Vagina (tissue), 2 donors: ENCODE measurements at places on chromosomes 4 and X.

DNA sequence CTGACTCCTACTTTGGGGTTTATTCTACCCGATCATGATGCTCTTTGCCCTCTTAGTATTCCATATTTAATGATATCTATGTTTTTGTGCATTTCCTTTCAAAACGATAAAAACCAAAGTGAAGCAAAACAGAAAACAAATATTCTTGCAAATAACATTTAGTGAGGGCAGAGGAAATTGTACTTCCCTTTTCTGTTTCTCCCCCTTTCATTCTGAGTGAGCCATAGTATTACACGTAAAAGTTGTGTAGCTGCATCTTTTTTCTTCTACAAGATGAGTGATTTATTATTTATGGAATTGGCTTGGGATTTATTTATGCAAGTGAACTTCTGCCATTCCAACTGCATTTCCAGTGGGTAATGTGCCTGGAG is 109.9 kb downstream of the AFF2 start:
- DNase-seq = no peak

DNA sequence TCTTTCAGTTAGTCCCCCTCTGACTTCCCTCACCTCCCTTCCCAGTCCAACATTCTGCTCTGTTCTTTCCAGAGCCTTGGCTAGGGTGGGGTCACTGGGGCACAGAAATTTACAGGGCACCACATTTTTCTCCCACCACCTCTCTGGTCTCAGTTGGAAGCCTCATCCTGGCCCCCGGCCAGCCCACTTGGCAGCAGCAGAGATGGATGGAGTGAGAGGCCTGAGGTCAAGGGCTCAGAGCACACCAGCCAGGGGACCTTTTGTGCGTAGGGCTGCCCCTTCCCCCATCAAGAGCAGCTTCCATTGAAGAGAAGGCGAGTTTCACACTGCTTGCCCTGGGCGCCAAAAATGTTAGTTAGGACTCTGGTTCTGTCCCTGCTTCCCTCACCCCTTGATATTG is 230.9 kb downstream of the SOX3 start:
- DNase-seq = no peak

DNA sequence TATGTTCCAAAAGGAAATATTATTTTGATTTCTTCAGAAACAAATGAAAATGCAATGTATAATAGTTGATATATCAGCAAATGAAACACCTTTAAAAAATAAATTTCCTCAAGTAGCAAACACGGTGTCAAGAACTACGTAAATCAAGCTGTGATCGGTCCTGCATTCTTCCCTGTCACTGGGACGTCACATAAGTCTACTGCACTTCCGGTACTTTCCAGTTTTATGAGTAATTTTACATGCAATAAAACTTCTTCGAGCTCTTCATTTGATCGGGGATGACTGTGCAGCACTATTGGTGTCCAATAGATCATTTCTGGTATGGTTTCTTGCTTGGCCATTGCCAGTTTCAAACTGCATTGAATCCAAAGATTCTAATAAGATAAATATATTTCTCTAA is 114.0 kb upstream of the VEGFC start:
- DNase-seq = no peak

GRCh38 chrX:24154490-24155034 is 5.0 kb downstream of the ZFX start:
- DNase-seq = no peak

DNA sequence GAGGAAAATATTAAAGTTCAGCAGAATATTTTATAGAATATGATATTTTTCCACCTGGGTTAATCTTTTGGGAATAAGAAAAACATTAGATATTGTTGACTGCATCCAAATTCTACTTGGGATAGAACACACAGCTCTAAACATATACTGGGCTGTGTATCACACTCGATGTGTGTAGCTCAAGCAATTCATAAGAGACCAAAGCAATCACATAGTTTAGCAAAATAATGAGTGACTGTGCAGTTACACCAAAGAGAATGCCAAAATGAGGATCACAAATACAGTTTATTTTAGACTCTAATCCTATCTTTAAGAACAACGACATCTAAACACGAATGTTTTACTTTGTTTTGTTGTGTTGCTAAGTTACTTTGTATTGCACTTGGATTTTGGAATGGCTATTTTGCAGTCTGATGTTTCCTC is 101.2 kb downstream of the CBR4 start:
- no peak for DNase-seq

- DNase-seq = no peak
Measured at GRCh38 chrX:25548811-25549210, 533.0 kb upstream of the ARX start.

DNA sequence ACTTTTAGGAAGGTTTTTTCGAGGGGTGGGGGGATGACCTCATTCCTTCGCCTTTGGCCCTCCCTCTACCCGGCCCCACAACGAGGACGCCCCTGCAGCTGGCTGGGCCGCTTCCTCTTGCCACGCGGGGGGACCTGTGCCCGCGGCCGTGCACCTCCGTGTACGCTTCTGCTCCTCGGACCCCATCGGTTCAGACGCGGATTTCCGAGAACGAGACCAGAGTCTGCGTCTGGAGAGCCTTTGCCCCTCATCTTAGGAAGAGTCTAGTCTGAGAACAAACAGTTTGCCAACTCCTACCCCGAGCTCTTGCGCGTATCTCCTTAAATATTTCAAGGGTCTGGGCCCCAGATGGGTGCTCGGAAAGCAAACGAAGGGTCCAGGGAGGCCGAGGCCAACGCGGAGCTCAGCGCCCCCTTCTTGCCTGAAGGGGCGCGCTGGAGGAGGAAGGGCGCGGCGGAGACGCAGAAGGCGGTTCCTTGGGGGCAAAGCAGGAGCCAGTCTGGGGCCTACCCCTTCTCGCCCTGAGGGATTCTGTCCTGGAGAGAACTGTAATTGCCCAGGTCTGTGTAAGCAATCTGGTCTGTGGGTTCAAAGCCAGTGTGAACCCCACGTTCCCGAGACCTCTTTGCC is 3.9 kb upstream of the SFRP2 start:
- DNase-seq = no peak

DNA sequence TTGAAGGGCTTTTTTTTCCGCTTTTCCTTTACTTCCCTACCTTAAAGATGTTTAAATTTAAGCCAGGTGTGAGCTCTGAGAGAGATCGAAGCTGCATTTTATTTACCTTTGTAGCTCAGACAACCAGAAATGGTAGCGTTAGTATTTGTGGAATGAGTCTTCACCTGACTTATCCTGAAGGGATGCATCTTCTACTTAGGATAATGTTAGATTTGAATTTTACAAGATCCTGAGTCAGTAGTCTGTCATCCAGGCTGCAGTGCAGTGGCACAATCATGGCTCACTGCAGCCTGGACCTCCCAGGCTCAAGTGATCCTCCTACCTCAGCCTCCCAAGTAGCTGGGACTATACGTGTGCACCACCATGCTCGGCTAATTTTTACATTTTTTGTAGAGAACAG is 26.2 kb downstream of the TMSB4X start:
- no peak for DNase-seq

GRCh38 chr4:37322122-37322521 is 77.6 kb downstream of the NWD2 start:
- DNase-seq = no peak

- no peak for DNase-seq
Measured at GRCh38 chr4:44760142-44760898, 34.0 kb upstream of the GNPDA2 start.

- DNase-seq = no peak
Measured at GRCh38 chr4:140099983-140100382, 54.0 kb downstream of the MAML3 start.

DNA sequence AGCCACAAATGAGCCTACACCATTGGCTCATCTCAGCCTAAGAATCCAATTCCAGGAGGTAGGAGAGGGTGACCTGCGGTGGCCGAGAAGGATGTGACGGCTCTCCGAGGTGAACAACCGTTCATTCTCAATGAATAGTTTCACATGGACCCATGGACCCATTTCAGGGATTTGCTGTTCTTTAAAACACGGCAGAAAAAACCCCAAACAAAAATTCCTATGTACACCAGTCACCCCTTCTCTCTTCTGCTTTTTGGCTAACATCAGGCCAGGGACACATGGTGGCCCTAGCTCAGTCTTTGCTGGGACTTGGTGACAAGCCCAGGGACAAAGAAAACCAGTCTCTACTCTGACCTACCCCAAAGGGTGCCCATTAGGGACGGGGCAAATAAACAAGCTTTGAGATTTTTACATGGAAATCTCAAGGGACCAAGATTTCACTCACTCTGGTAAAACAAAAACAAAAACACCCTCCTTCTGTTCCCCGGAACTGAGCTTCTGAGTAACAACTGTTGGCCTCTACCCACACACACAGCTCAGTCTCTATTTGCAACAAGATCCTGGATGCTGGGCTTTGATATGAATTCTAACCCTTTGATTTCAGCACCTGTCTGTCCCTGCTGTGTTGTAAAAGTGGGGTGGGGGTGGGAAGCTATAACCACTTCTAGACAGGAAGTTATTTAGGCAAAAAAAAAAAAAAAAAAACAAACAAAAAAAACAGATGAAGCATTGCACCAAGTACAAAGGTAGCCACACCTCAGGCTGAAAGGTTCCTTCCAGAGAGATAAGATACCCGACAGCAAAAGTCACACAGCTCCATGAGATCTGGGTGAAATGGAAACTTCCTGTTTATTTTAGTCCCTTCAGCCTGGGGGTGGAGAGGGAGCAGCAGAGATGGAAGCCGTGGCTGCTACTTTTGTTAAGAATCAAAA is 49.0 kb downstream of the DDX3X start:
- no peak for DNase-seq

DNA sequence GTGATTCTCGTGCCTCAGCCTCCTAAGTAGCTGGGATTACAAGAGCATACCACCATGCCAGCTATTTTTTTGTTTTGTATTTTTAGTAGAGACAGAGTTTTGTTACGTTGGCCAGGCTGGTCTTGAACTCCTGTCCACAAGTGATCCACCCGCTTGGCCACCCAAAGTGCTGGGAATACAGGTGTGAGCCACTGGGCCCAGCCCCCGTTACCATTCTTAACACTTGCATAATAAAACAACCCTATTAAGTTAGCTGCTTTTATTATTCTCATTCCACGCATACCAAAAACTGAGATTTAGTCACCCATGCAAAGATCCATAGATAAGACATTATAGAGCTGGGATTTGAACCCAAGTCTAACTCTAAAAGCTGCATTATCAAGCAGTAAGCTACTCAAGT is 6.0 kb upstream of the TEX13A start:
- DNase-seq = no peak

DNA sequence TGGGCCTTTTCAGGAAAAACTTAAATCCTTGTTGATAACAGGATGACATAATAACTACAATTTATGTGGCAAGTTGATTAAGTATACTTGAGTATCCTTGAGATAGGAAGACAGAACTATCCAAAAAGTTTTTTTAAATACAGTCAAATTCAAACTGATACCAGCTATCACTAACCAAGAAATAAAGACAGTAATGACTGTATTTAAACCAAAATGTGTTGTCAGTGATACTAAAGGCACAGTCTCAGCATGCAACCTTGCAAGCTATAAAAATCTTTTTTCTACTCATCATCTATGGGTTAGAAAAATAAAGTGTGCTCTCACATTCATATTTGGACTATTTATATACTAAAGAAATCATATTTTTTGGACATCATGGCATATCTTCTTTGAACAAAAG is 64.7 kb downstream of the PAPSS1 start:
- no peak for DNase-seq

- DNase-seq = no peak
Measured at GRCh38 chr4:6633091-6633906, 7.2 kb upstream of the MRFAP1 start.

GRCh38 chr4:184812199-184812542 is 13.6 kb downstream of the ACSL1 start:
- no peak for DNase-seq

GRCh38 chr4:103098756-103099440 is 736 bp downstream of the BDH2 start:
- DNase-seq = no peak

DNA sequence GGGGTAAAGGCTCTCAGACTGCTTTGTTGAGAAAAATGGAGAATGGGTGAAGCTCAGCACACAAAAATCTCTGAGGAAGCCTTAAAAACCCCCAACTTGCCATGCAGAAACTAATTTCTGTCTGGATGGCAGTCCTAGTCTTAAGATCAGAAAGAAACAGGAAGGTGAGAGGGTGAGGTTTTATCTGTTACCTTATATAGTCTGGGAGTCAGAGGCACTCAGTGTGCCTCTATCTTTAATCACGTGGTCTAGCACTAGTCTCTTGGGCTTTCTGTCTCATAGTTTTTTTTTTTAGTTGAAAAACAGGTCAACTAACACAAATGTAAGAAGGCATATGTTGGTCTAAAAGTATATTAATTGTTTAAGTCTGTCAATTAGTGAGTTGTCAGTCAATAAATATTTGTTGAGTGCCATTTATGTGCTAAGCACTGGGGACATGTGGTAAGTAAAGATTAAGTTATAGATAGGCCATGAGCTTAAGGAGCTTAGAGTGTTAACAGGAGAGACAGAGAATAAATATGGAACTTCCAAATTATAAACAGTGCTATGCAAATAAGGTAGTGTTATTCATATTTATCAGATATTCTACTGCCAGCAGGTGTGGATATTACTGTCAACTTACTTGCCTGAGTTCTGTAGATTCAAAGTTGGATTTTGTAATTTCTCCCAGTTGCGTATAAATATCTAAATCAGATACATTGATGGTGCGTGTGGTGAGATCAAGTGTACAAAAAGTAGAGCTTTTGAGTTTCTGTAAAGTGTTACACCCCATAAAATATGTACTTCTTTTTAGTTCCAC is 7.0 kb downstream of the CYBB start:
- no peak for DNase-seq

- no peak for DNase-seq
Measured at GRCh38 chr4:178288462-178288861, 846.2 kb upstream of the AGA start.

DNA sequence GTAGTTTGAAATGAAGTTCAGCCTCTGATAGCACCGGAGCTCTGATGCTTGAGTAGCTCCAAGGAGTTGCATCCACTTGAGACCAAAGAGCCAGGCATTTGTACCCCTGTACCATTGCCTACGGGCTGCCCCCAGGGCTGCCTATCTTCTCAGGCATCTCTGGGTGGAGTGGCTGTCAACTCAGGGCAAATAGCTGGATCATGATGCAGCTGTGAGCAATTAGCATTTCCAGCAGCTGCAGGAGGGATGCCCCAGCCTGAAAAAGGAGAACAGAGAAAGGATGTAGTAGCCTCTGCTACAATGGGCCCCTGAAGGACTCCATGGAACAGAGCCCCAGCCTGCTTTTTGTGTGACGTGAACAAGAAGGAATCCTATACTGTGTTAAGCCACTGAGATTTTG is 492.6 kb downstream of the BCOR start:
- no peak for DNase-seq

- no peak for DNase-seq
Measured at GRCh38 chr4:130110189-130110588, 1014.2 kb downstream of the C4orf33 start.
